ENCODE measurements at places on chromosomes 13 and 19.

DNA sequence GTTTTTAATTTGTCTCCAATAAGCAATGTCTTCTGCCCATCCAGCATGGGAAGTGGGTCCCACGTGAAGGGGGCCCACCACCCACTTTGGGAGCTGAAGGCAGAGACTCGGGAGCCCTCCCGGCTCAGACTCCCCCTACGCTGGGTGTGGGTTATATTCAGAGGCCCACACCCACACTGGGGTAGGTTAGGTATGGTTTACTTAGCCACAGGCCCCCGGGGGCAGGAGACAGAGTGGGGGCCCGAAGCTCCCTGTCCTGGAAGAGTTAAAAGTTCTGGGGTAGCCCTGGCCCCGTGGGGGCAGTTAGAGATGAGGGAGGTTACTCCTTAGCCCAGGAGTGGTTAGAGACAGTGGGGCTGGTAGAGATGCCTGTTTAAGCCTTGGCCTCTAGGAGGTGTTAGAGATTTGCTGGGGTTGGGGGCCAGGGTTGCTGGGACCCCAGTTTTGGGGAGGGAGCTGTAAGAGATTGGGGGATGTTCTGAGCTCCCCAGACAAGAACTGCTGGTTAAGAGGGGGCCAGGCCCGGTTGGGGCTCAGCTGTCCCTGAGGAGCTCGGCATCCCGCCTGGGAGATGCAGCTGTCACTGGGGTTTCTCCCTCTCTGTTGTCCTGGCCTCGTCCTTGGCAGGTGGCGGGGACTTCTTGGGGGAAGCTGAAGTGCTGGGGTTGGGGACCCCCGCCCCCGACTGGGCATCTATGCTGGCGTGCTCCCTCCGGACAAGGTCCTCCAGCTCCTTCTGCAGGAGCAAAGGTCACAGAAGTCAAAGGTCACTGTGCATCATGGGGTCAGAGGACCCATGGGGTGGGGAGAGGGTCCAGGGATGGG, 712 bp upstream of the RINL start:
- no peak for DNase-seq
- no peaks in the 10 kb centered on the region for H3K27me3 ChIP-seq
- no peak overlapping the region for H3K4me3 ChIP-seq

DNA sequence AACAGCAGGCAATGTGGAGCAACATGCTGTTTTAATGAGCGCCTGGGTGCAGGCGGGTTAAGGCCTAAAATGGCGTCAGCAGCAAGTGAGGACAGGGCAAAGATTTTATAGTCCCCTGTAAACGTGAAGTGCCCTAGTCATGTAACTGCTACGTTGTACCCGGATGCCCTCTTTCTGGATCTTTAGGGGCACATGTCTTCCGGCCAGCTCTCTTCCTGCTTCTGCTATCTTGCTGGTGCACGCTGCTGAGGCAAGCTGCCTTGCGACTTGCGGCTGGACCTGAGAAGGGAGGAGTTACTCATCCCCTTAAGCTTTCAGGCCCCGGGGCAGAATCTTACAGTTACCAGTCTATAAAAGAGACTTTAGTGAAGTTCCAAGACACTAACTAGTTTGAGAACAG, 303.6 kb upstream of the DACH1 start:
- no peak overlapping the region for H3K27ac ChIP-seq
- H3K4me1 ChIP-seq: no peaks in the 10 kb centered on the region

DNA sequence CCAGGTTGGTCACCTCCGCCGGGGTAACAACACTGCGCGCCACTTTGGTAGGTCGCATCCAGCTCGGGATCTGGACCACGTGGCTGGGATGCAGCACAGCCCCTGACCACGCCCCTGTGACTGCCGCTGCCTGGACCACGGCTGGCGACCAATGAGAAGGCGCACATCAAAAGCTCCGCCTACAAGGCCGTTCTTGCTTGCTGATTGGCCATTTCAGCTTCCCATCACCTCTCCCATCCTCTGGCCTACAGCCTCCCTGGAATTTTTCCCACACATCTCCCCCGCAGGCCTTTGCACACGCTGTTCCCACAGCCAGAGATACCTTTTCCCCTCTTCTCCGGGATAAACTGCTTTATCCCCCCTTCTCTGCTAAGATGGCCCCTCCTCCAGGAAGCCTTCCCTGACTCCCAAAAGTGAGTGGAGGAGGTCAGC, 12.5 kb upstream of the MAP1S start:
- DNase-seq: no peak
- H3K4me1 ChIP-seq: peaks cover 8% of the 10 kb centered on the region
- no peaks in the 10 kb centered on the region for H3K36me3 ChIP-seq

- DNase-seq: peak; percentile 84
- H3K36me3 ChIP-seq: no peaks in the 10 kb centered on the region
- H3K4me3 ChIP-seq: peak within 1 kb of the TSS; percentile 67
- peak within 1 kb of the TSS; percentile 24 for H3K27ac ChIP-seq
- no peaks in the 10 kb centered on the region for H3K27me3 ChIP-seq
Observed at GRCh38 chr19:41959056-41960053, at the start of gene RABAC1. Gene RABAC1 (minus strand): TSS chr19:41959321. CDS start chr19:41959292, 29 bp downstream.

- peaks cover 14% of the 10 kb centered on the region for H3K4me1 ChIP-seq
- H3K4me3 ChIP-seq: no peak overlapping the region
- H3K27ac ChIP-seq: no peak overlapping the region
- DNase-seq: no peak
- H3K36me3 ChIP-seq: no peaks in the 10 kb centered on the region
Observed at GRCh38 chr13:20699715-20700114, 3.8 kb upstream of the IL17D start.

DNA sequence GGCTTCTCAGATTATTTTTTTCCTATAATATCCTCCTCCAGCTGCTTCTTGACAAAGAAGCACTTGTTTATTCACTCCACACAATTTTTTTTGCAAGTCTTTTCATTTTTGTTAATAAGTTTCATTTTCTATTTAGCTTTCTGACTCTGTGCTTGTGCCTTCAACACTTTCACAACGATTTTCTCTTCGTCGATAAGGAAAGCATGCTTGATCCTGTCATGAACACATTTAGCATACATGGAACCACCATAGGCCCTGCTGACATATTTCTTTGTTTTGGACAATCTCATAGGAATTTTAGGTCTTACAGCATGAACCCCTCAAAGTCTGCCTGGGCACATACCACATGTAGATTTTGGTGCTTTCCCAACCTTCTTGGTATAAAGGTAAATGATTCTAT, 346.0 kb downstream of the KCNRG start:
- H3K27ac ChIP-seq: no peak overlapping the region
- no peak for DNase-seq
- no peak overlapping the region for H3K4me3 ChIP-seq
- no peaks in the 10 kb centered on the region for H3K27me3 ChIP-seq
- peaks cover 45% of the 10 kb centered on the region for H3K4me1 ChIP-seq

DNA sequence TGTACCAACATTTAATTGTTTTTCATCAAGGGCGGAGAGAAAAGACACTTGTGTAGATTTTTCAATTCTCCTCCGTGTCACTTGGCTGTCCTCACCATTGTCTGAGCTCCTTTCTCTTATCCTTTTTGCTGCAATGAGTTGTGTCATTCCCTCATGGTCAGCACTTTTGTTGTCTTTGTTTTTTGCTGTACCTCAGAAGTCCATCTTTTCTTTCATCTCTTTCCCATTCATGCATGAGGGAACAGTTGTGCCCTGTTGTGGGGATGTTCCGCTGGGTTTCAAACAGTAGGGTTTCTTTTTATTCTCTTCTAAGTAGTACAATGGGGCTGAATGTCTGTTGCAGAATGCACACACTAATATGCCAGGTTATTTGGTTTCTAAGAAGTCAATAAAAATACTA, 222.6 kb downstream of the TM9SF2 start:
- H3K27ac ChIP-seq: no peak overlapping the region
- H3K4me1 ChIP-seq: no peaks in the 10 kb centered on the region
- H3K4me3 ChIP-seq: no peak overlapping the region
- no peaks in the 10 kb centered on the region for H3K27me3 ChIP-seq

DNA sequence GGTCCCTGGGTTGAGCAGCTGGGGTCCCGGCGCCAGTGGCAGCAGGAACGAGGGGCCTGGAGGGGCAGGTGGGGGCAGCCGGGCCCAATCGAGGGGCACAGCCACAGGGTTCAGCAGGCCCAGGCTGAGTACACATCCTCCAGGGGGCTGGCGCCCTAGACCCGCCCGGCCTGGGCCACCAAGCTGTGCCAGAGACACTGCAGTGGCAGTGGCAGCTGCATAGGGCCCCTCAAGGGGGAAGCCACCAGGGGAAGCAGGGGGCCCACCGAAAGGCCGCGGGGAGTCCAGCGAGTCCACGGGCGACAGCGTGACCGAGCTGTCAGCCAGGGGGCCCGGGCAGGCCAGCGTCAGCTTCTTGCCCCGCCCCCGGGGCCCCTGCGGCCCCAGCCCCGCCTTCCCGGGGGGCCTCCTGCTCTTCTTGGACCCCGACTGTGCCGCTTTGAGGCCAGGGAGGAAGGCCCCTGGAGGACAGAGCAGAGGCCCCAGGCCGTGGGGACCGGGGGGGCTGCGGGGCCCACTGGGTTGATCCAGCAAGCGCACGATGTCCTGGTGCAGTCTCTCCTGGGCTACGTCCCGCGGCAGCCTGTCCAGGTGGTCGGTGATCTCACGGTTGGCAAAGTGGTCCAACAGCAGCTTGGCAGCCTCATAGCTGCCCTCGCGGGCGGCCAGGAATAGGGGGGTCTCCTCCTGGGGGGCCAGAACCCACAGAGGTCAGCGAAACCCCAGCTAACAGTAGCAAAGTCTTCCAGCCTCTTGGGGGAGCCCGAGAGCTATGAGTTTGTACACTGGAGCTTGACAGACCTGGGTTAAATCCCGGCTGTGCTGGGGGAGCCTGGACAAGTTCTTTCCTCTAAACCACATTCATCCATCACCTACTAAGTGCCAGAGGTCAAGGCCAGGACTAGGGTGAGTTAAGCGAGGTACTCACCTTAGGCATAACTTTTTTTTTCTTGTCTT, 39.5 kb downstream of the NOTCH3 start:
- no peaks in the 10 kb centered on the region for H3K4me1 ChIP-seq
- no peak for DNase-seq
- H3K27ac ChIP-seq: no peak overlapping the region
- H3K27me3 ChIP-seq: no peaks in the 10 kb centered on the region
- H3K4me3 ChIP-seq: no peak overlapping the region

GRCh38 chr13:30755678-30756077, 20.3 kb downstream of the ALOX5AP start:
- H3K27ac ChIP-seq: no peak overlapping the region
- H3K4me3 ChIP-seq: peak overlapping the region; percentile 27
- no peaks in the 10 kb centered on the region for H3K36me3 ChIP-seq
- H3K4me1 ChIP-seq: peaks cover 17% of the 10 kb centered on the region
- peak; percentile 92 for DNase-seq

- no peak overlapping the region for H3K4me3 ChIP-seq
- H3K36me3 ChIP-seq: no peaks in the 10 kb centered on the region
- peaks cover 58% of the 10 kb centered on the region for H3K27me3 ChIP-seq
- DNase-seq: no peak
Observed at GRCh38 chr19:4774136-4774535, 17.4 kb upstream of the FEM1A start.

- DNase-seq: no peak
- no peak overlapping the region for H3K4me3 ChIP-seq
- H3K4me1 ChIP-seq: no peaks in the 10 kb centered on the region
- H3K36me3 ChIP-seq: no peaks in the 10 kb centered on the region
- H3K27ac ChIP-seq: no peak overlapping the region
- H3K27me3 ChIP-seq: peaks cover 69% of the 10 kb centered on the region
Observed at GRCh38 chr19:50728084-50728737, 5.0 kb downstream of the CLEC11A start.

DNA sequence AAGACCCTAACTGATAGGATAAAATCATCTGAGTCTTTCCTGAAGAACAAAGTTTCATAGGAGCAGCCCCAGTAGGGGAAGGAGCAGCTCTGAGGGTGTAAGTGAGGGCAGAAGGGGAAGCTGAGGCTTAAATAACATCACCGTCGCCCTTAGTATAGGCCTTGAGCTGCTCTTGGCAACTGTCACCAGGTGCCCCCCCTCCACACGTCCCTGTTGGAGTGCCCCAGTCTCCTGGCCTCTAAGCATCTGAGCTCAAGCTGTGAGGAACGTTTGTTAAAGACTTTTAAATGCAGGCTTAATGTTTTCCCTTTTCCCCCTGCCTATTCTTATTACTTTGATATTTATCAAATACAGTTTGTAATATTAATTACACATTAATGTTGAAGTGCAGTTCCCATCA, 170.6 kb downstream of the ZIC5 start:
- no peak overlapping the region for H3K4me3 ChIP-seq
- 0 out of 2 replicates have a peak, but pooled peaks cover 4% of the 10 kb centered on the region for H3K27me3 ChIP-seq
- H3K36me3 ChIP-seq: no peaks in the 10 kb centered on the region
- DNase-seq: no peak
- H3K4me1 ChIP-seq: no peaks in the 10 kb centered on the region
- no peak overlapping the region for H3K27ac ChIP-seq

GRCh38 chr19:2387367-2388288, 27.6 kb downstream of the TMPRSS9 start:
- no peak overlapping the region for H3K4me3 ChIP-seq
- no peak for DNase-seq
- no peaks in the 10 kb centered on the region for H3K27me3 ChIP-seq
- H3K36me3 ChIP-seq: no peaks in the 10 kb centered on the region
- H3K27ac ChIP-seq: no peak overlapping the region

DNA sequence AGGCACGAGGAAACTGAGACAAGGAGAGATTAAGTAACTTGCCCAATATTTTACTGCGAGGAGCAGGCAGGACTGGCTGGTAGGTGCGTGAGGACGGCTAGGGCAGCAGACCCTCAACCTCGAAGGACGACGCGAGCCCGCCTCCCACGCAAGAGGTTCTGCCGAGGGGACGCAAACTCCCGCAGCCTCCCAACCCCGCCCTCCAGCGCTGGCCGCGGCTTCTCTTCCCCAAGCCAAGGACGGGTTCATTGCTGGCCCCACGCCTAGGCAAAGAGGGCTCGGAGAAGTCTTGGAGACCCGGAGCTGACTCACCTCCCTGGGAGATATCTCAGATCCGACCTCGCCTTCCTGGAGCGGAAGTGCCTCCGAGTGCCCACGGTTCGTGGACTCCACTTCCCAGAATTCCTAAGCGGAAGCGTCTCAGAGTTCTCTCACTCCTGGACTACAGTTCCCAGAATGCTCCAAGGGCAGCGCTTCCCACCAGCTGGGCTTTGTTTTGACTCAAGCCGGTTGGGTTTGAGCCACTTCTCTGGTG, at the start of gene ZNF235:
Gene ZNF235, minus strand, starts transcription at position 367 of the 535 bp plus-strand sequence. CDS start 1,621 bp downstream, outside the sequence.
- peaks cover 10% of the 10 kb centered on the region for H3K4me1 ChIP-seq
- 0 out of 2 replicates have a peak, but pooled peaks cover 10% of the 10 kb centered on the region for H3K36me3 ChIP-seq
- peak within 1 kb of the TSS; percentile 84 for H3K4me3 ChIP-seq
- DNase-seq: peak; percentile 85

- no peak overlapping the region for H3K4me3 ChIP-seq
- no peak overlapping the region for H3K27ac ChIP-seq
- DNase-seq: no peak
- no peaks in the 10 kb centered on the region for H3K36me3 ChIP-seq
- H3K27me3 ChIP-seq: no peaks in the 10 kb centered on the region
Observed at GRCh38 chr13:41835871-41836270, 125.0 kb downstream of the VWA8 start.

- no peak overlapping the region for H3K4me3 ChIP-seq
- no peak overlapping the region for H3K27ac ChIP-seq
- no peaks in the 10 kb centered on the region for H3K27me3 ChIP-seq
- H3K4me1 ChIP-seq: peaks cover 4% of the 10 kb centered on the region
- H3K36me3 ChIP-seq: no peaks in the 10 kb centered on the region
Observed at GRCh38 chr19:14218620-14219330, 12.8 kb upstream of the ADGRL1 start.
